ENCODE measurements at places on chromosomes 3 and 15.

- peak; percentile 73 for DNase-seq
Observed at GRCh38 chr15:72199721-72200212, 2.2 kb upstream of the GRAMD2A start.

DNA sequence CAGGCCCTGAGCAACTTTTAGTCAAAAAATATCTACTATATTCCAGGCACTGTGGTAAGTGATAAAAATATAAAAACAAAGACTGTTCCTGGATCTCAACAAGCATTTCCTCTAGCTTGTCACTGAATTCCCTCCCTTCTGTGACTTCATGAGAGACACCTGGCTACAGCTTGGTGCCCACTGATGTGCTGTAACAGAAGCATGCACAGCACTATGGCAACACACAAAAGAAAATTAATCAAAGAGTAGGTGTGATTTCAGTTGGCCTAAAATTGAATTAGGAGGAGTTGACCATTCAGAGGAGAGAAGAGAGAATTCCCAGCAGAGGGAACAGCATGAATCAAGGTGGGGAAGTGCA, 158.9 kb upstream of the LPP start:
- no peak for DNase-seq

GRCh38 chr15:69095274-69095673, 65.2 kb upstream of the GLCE start:
- DNase-seq: no peak

GRCh38 chr15:58440922-58441321, 9.1 kb downstream of the LIPC start:
- DNase-seq: no peak

DNA sequence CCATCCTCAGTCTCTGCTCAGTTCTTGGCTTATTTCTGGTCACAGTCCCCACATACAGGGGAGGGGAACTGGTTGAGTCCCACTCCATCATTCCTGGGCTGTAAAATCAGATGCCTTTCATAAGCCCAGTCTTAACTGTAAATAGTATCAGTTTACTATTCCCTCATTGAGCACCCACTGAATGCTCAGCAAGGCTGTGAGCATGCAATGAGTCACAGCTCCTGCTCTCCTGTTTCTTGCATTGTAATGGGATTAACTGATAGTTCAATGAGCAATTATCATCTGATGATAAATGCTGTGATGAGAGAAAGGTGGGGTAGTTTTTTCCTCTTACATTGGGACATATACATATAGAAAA, 113.6 kb upstream of the TPM1 start:
- no peak for DNase-seq

DNA sequence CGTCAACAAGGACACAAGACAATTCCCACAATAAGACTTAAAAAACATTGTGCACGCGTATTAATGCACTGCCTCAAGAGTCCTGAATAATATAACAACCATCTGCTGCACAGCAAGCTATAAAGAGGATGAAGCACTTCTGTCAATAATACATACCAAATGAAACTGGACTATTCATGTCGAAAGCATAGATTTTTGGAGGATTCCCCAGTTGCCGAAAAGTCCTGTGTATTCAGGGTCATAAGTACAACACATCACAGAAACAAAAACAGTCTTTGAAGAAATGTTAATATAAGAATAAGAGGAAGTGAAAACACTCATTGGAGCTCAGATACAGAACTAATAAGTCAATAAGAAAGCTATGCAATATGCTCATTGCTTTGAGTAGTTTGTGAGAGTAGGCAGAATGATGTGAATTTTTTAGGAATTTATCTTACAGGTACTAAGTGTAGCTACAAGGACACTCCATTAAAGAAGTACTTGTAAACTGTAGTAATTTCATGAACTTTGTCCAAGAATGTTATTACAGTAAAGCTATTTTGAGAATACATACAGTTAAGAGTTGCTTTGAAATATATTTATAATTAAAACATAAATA, 31.6 kb downstream of the CBLB start:
- DNase-seq: no peak

- DNase-seq: no peak
Observed at GRCh38 chr3:15919971-15920370, 122.2 kb upstream of the ANKRD28 start.

GRCh38 chr3:130514681-130515080, 2.3 kb upstream of the COL6A6 start:
- DNase-seq: no peak

DNA sequence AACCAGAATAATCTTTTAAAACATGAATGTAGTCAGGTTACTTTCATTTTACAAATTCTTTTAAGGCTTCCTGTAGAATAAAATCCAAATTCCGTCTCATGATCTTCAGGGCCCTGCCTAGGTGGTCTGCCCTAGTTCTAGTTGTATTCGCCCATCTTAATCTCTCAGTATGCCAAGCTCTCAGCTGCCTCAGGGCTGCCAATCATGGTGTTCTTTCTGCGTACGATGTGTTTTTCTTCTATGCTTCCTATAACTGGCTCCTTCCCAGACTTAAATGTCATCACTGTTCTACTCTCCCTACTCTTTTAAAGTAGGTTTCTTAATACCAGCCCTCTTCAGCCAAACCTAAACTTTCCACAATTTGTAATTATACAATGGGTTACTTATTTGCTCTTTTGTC, 107.4 kb downstream of the GREM1 start:
- no peak for DNase-seq

DNA sequence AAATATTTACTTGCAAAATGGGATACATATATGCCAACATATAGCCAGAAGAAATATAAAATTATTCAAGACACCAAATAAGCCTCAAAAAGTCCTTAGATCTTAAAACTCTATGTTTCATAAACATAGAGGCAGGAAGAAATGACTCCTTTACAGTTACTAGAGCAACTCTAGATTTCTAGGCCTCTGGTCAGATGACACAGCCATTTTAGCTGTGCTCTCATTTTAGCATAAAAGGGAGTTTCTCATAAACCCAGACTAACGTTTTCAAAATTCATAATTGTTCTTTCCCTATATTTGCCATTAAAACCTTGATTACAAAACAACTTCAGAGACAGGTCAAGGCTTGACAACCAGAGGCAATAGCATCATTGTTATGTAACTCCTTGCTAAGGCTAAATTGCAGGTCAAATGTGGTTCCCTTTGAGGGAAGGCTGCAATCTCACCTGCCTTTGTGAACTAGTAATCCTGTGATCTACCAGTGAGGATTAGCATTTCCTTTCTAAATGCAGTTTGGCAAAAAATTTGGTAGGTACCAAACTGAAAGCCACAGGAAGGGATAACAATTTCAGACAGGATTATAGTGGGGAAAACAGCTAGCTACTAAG, 8.2 kb downstream of the THOC7 start:
- DNase-seq: no peak

- no peak for DNase-seq
Observed at GRCh38 chr3:447671-448070, 251.1 kb downstream of the CHL1 start.

- no peak for DNase-seq
Observed at GRCh38 chr3:62436785-62437184, 63.4 kb upstream of the FEZF2 start.

DNA sequence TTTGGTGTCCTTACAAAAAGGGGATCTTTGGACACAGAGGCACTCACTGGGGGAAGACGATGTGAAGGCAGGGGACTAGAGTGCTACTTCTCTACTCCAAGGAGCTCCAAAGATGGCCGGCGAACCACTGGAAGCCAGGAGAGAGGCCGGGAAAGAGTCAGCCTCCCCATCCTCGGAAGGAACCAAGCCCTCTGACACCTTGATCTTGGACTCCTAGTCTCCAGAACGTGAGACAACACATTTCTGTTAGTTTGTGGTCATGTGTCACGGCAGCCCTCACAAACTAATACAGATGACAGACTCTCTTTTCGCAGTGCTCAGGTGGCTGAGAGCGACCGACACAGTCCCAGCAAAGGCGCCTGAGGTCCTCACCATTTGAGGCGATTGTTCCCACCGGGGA, 24.4 kb upstream of the ATP2B2 start:
- DNase-seq: no peak

- DNase-seq: no peak
Observed at GRCh38 chr15:68176601-68177000, 28.5 kb downstream of the CALML4 start.
